ENCODE measurements at places on chromosomes 1 and 21. TPM values are rescaled to one million over a fixed set of nuclear protein-coding genes. Genes with fewer than 3 reads are reported as not detected.
A peak's percentile ranks its signal among the peaks of the same experiment; 100 is the strongest.

Gene KLF17
- polyA plus RNA-seq: 0.01 TPM

- no peak for DNase-seq
Measured at GRCh38 chr1:106037526-106037925, 1018.9 kb upstream of the PRMT6 start.

DNA sequence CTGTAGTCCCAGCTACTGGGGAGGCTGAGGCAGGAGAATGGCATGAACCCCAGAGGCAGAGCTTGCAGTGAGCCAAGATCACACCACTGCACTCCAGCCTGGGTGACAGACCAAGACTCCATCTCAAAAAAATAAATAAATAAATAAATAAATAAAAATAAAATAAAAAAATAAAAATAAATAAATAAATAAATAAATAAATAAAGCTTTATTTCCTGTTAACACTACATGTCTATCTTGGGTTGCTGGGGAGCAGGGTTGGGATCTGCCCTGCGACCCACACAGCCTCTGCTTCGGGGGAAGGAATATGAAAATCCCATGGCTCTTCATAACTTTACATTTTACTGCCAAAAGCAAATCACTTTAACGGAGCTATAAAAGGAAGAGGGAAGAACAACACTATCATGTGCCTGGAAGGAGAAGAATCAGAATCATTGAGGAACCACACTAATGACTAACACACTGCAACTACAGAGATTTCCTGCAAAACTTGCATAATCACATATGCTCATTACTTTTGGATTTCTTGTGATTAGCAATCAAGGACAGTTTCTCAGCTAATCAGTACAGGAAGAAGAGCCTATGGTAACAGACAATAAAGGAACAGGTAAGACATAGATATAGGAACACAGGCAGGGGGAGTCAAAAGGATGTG is 72.8 kb upstream of the CD55 start:
- DNase-seq: peak; percentile 48

Gene KIF26B
- 0.20 TPM for polyA plus RNA-seq

Measured in mammary epithelial cell (primary cell).